Astrocyte (in vitro differentiated cells and primary cell): ENCODE measurements at places on chromosomes 1 and 21. TPM values are rescaled to one million over a fixed set of nuclear protein-coding genes. Genes with fewer than 3 reads are reported as not detected.

The TMEM269 gene
- 0.07 and 0.09 TPM in 2 replicates for total RNA-seq

The SRGAP2 gene
- total RNA-seq = 116 and 129 TPM in 2 replicates

GRCh38 chr21:45294509-45295291, 7.0 kb upstream of the POFUT2 start:
- H3K4me3 ChIP-seq = peak overlapping the region; percentile 6
- DNase-seq = peak; percentile 99
- H3K4me1 ChIP-seq = peaks cover 49% of the 10 kb centered on the region
- no peaks in the 10 kb centered on the region for H3K27me3 ChIP-seq
- peak overlapping the region; percentile 98 for H3K27ac ChIP-seq
- no peaks in the 10 kb centered on the region for H3K36me3 ChIP-seq

DNA sequence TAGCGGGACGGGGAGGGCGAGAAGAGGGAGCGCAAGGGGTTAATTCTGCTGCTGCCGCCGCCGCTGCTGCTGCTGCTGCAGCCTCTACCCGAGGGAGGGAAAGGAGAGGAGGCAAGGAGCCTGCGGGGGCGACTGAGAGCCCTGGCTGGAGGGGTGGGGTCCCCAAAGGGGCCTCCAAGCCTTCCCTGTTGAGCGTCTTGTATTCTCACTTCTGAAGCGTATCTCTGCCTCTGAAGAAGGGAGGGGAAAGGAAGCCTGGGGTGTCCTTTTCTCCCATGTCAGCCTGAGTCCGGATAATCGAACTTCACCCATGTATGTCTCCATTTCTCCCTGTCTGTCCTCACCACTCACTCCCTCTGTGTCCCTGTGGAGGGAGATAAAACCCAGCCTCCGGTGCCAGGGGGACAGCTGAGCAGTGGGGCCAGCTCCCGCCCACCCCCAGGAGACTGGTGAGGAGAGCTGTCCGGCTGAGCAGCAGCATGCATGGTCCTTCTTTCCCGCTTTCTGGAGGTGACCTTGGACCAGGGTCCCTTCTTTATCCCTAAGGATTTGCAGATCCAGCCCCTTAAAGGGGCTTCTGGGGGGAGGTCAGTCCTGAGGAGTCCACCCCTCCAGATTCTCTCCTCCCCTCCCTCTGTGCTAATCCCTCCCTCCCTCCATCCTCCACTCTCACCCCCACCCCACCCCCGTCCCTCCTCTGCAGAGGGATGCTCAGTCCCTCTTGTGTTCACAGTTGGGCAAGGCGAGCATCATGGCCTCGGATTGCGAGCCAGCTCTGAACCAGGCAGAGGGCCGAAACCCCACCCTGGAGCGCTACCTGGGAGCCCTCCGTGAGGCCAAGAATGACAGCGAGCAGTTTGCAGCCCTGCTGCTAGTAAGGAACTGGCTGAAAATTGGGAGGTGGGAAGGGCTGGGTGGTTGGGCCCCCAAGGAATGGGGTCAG, 1.0 kb downstream of the NCDN start:
- no peak for DNase-seq
- H3K27ac ChIP-seq = peak overlapping the region; percentile 95
- peaks cover 8% of the 10 kb centered on the region for H3K36me3 ChIP-seq
- peak overlapping the region; percentile 85 for H3K4me3 ChIP-seq
- no peaks in the 10 kb centered on the region for H3K27me3 ChIP-seq

DNA sequence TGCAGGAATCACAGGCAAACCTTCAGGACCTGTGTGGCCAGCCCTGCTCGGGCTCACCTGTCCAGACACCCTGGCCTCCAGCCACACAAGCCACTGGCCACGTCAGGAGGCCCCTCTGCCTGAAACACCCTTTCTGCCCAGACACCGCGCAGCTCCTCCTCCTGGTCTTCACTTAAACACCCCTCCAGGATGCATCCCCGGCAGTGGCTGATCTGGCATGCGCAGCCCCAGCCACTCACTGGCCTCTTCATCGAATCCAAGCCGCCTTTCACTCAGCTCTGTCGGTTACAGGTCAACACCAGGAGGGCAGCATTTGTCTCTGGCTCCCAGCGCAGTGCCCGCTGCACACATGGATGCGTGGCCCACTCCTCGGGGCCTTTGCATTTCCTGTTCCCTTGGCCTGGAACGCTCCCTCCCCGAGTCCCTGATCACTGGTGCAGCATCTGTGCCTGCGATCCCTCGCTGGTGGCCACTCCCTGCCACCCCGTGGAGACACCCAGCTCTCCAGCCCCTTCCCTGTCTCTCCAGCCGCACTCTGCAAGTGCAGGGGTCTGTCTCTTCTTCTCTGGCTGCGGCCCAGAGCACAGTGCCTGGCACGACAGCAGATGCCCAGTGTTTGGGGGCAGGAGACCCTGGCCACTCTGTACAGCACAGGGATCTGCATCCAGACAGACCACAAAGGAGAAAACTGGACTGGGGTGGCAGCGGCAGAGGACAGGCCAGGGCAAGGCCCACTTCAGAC, 9.4 kb downstream of the TPRG1L start:
- DNase-seq = no peak
- H3K27ac ChIP-seq = no peak overlapping the region
- H3K27me3 ChIP-seq = no peaks in the 10 kb centered on the region
- peaks cover 12% of the 10 kb centered on the region for H3K36me3 ChIP-seq

- H3K4me3 ChIP-seq = peak overlapping the region; percentile 75
- peak; percentile 35 for DNase-seq
- H3K4me1 ChIP-seq = peaks cover 5% of the 10 kb centered on the region
- no peaks in the 10 kb centered on the region for H3K36me3 ChIP-seq
Measured at GRCh38 chr1:45205011-45205909, 1.1 kb downstream of the ZSWIM5 start.

DNA sequence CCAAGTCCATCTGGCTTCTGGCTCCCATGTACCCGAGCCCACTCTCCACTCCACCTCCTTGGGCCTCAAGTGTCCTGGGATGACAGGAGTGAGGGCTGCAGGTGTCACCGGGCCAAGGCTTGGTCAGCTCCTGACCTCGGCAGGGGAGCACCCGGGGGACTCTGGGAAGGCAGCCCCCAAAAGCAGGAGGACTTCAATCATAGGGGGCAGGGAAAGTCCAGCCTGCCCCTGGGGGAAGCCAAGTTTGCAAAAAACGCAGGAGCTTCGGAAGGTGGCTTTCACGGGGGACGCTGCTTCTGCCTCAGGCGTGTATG, 56.8 kb downstream of the KCNAB2 start:
- H3K27me3 ChIP-seq = no peaks in the 10 kb centered on the region
- no peak overlapping the region for H3K4me3 ChIP-seq
- H3K27ac ChIP-seq = no peak overlapping the region

GRCh38 chr1:201906336-201906735, 17.6 kb downstream of the SHISA4 start:
- H3K27me3 ChIP-seq = no peaks in the 10 kb centered on the region
- no peak for DNase-seq
- no peak overlapping the region for H3K4me3 ChIP-seq
- no peaks in the 10 kb centered on the region for H3K36me3 ChIP-seq

DNA sequence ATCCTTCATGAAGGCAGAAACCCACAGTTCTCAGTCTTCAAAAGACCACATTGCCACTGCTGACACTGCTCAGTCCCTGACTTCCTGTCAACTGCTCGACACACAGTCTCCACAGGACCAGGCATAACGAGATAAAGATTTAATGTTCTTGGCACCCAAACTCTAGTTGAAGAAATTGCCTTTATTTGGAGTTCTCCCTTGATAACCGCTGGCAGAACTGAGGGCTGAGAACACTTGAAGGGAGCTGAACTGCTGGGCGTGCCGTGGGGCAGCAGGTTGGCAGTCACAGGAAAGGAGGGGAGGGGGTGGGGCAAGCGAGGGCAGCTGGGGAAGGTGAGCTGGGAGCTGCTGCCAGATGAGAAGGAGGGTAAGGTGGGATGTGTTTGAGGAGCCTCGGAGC, 15.9 kb downstream of the HENMT1 start:
- no peaks in the 10 kb centered on the region for H3K4me1 ChIP-seq
- no peaks in the 10 kb centered on the region for H3K36me3 ChIP-seq

GRCh38 chr1:247401310-247402119, 14.5 kb upstream of the NLRP3 start:
- no peaks in the 10 kb centered on the region for H3K36me3 ChIP-seq
- no peak overlapping the region for H3K4me3 ChIP-seq
- no peak overlapping the region for H3K27ac ChIP-seq
- H3K4me1 ChIP-seq = no peaks in the 10 kb centered on the region
- no peaks in the 10 kb centered on the region for H3K27me3 ChIP-seq

- H3K27ac ChIP-seq = no peak overlapping the region
- no peaks in the 10 kb centered on the region for H3K27me3 ChIP-seq
- H3K36me3 ChIP-seq = peaks cover 39% of the 10 kb centered on the region
- DNase-seq = no peak
- no peaks in the 10 kb centered on the region for H3K4me1 ChIP-seq
Measured at GRCh38 chr1:100076744-100077143, 56.0 kb downstream of the SASS6 start.

- no peaks in the 10 kb centered on the region for H3K27me3 ChIP-seq
- DNase-seq = no peak
- no peaks in the 10 kb centered on the region for H3K4me1 ChIP-seq
- no peaks in the 10 kb centered on the region for H3K36me3 ChIP-seq
Measured at GRCh38 chr1:192002063-192002462, 156.2 kb upstream of the RGS18 start.

DNA sequence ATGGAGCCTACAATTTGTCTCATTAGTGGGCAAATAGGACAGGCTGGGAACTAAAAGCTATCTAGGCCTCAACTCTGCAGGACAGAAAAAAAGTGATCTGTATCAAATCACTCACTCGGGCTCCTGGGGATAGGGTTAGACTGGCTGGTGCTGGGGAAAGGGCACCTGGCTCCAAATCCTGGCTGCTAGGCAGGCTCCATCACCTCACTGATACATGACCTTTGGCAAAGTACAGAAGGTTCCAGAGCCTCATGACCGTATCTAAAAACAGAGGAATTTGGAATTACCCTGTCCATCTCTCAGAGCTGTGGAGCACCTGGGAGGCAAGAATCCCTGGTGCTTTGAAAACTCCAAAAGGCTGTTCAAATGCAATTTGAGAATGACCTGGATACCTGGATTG, 51.7 kb downstream of the SUSD4 start:
- no peak overlapping the region for H3K27ac ChIP-seq
- DNase-seq = no peak
- no peaks in the 10 kb centered on the region for H3K4me1 ChIP-seq
- H3K4me3 ChIP-seq = no peak overlapping the region
- H3K27me3 ChIP-seq = no peaks in the 10 kb centered on the region
